ENCODE measurements at places on chromosomes 16 and 17.

DNA sequence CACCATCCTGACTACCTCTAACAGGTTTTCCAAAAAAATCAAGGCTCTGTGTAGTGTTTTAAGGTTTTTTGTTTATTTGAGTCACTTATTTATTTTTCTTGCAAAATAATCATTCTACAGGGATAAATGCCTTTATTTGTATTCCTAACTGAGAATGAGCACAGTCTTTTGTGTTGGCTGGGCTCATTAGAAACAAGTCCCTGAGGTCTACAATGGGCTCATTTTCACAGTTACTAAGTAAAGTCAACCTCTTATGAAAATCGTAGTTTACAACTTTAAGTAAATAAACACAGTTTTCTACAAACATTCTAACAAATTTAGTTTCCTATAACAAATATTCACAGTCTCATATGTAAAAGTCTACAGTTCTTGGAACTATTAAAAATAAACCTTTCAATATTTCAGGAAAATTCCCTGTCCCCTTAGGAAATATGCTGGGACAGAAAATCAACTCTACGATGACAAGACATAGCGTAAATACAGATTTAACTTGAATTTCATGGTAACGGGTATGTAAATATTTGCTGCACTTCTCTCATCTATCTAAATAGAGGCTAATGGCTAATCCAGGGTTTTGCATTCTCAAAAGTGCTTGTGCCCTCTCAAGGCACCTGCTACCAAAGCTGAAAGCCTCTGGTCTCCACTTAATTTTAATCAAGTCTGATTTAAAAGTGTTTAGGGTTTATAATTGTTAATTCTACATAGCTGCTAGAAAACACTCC, 31.5 kb upstream of the CDH5 start:
- DNase-seq: peak; percentile 68

DNA sequence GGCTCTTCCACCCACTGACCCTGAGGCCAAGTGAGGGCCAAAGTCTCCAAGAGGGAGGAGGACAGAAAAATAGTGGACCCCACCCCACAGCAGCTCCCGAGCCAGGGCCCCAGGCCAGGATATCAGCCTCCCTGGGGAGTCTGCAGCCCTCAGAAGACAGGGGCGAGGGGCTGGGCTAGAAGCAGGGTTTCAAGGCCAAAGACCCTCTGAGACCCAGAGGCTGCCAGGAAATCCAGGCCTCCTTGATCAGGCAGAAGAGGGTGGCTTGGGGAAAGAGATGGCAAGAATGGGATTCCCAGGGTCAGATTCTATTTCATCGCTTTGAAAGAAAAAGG, 156.1 kb downstream of the ZNF423 start:
- no peak for DNase-seq

- DNase-seq: peak; percentile 55
Observed at GRCh38 chr17:823501-823902, 41.3 kb downstream of the MRM3 start.

DNA sequence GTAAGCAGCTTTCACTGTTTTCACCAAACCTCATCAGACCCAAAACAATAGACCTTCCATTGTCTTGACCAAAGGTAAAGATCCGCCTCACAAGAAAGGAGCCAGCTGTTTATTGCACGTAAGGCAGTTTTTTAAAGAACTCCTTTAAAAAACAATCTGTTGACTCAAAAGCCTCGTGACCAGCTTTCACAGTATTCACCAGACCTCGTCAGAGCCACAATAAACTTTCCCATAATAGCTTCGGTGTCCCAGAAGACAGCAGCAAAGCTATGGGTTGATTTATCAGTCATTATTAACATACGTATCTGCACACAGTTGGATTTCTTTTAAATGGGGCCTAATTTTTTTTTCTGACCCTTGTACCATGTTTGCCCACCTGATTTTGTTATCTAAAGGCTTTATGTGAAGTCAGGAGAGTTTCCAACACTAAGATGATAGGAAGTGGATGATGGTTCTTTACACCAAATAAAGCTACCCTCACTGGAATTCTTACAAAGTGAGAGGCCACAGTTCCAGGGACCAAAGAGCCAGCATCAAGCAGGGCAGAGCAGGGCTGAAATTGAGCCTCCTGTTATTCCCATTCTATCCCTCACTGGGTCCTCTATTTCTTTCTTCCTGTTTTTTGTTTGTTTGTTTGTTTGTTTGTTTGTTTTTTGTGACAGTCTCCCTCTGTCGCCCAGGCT, 17.6 kb upstream of the HELZ start:
- no peak for DNase-seq

GRCh38 chr17:50058296-50058953, 2.5 kb downstream of the ITGA3 start:
- no peak for DNase-seq

DNA sequence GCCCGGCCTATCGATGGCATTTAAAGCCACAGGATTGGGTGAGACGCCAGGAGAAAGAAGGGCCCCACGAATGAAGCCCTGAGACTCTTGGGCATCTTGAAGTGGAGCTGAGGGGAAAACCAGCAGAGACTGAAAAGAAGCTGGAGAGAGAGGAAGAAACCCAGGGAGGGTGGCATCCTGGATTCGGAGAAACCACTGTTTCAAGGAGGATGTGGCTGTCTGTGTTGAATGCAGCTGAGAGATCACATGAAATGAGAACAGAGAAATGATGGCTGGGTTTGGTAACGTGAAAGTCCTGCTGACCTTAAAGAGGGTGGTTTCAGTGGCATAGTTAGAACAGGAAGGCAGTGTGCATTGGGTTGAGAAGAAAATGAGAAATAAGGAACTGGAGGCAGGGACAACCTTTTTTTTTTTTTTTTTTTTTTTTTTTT, 3.8 kb downstream of the TNFSF12 start:
- no peak for DNase-seq

DNA sequence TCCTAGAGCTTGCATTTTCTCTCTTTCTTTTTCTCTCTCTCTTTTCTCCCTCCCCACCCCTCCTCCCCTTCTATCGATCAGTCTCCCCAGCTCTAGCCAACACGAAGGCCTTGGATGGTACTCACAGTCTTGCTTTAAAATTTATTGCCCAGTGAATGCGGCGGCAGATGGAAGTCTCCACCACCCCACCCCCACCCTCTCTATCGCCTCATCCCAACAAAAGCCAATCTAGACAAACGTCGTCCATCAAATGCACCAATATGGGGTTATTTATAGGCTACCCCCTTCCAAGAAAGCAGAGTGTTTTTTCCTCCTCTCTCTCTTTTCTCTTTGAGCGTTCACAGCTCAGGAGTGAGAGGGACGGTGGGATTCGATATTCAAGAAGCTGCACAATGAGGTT, 10.5 kb upstream of the NGFR start:
- no peak for DNase-seq

DNA sequence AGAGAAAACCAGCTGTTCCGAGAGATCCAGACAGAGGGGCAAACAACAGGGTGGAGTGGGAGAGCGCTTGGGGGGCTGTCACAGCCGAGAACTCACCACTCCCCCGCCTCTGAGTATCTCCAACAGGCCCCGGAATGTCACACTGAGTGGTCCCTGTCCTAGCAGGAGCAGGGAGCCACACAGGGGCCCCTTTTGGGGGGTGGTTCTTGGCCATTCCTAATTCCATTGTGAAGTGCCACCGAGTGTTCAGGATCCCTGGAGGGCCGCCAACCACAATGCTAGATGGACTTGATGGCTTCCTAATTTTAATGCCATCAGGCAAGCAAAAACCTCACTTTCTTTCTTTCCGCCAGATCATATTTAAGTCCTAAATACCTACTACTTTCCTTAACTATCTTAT, 16.8 kb downstream of the ABCA3 start:
- DNase-seq: no peak

- no peak for DNase-seq
Observed at GRCh38 chr16:79162977-79163376, 437.6 kb downstream of the MAF start.

DNA sequence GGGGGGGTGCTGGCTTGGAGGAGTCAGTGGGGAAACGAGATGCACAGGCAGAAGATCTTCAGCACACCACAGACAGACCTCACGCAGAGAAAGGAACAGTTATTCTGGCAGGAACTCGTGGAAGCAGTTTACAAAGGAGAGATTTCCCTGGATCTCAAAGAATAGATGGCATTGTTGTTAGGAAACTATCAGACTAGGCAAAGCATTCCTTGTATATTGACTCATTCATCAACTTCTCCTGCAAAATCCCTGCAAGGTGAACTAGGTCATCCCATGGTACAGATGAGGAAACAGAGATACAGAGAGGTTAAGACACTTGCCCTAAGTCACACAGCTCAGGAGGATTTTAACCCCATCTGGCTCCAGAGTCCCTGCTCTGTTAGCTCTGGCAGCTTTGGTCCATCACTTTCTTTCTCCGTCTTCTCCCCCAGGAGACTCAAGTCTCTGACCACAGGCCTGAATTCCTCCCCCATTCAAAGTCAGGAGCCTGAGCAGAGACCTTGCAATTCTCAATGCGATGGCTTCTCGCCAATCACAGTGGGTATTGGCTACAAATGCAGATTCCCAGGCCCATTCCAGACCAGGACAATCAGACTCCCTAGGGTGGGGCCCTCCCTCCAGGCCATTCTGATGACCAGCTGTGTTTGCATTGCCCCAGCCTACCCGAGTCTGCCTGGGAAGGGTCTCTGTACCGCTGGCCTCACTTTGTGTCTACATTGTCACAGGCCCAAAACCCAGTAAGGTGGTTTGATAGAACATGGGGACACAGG, 56.4 kb downstream of the LITAF start:
- DNase-seq: no peak

GRCh38 chr16:1036726-1037393, 35.7 kb upstream of the SSTR5 start:
- DNase-seq: no peak

DNA sequence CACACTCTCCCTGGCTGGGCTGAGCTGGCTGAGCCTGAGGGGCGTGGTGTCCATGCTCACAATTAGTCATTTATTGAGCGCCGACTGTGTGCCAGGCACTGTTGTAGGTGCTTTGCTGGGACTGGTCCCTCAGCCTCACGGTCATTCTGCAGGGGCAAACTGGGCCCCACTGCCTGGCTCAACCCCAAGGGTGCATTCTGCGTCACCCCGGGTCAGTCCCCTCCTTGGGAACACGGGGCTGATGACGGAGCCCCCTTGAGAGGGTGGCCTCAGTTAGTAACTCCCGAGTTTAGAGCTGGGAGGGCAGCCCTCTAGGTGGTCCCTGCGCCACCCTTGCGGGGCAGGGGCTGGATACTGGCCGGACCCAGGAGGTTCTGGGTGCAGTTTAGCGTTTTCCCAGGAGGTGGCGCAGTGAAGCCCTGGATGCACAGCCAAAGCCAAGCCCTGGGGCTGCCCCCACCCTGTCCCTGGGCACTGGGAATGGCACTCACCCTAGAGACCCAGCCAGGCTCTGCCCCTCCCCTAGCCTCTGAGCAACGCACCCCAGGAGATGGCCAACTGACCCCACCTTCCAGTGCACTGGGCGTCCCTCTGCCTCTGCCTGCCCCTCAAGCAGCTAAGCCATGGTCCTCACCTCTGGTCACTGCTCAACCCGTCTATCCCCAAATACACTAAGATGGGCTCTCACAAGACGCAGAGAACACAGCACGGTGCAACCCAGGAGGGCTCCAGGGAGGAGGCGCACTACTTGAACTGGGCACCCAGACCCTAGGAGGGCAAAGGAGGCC, 243.2 kb upstream of the GSE1 start:
- DNase-seq: peak; percentile 35

DNA sequence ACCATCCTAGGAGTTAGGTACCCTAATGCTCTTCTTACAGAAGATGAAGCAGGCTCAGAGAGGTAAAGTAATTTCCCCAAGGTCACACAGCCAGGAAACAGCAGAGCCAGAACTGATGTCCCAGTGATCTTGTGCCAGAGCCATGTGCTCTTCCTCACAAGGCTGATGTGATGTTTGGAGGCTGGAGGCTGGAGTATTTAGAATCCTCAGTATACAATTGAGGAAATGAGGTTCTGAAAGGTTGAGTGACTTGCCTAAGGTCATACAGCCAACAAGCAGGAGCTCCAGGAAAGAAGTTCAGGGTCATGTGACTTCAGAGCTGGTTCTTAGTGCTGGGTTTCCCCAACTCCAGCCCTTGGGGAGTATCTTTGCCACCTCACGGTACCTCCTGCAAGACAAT, 18.5 kb downstream of the ITPRIPL2 start:
- no peak for DNase-seq

- DNase-seq: no peak
Observed at GRCh38 chr16:29644338-29644857, 18.6 kb upstream of the SPN start.

DNA sequence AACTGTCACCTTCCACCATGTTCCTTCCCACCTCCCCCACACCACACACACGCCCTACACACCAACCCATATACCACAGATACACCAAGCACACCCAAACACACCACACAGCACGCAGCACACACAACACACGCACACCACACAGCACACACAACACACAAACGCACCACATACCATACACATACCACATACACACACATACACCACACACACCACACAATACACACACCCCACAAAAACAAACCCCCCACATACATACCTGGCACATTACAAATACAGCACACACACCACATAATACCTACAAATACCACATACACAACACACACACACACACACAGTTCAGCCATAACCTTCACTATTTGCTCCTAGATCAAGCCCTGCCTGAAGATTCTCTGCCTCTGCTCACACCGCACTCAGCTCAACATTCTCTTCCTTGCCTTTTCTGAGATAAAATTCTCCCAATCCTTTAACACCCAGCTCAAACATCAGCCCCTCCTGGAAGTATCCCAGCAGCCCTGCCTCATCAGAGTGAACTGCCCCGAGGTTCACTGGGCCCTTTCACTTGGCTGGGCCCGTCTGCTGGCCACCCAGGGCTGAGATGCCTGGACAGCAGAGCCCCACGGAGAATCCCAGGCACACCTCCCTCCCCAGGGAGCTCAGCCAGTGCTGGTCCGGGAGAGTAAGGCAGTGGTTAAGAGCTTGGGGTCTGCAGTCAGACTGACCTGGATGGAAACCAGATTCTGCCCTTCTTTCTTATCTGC, 31.9 kb upstream of the CPNE2 start:
- DNase-seq: no peak

GRCh38 chr16:85544016-85544415, 69.1 kb upstream of the GSE1 start:
- DNase-seq: no peak

GRCh38 chr16:76943921-76944320, 247.1 kb upstream of the MON1B start:
- peak; percentile 29 for DNase-seq

DNA sequence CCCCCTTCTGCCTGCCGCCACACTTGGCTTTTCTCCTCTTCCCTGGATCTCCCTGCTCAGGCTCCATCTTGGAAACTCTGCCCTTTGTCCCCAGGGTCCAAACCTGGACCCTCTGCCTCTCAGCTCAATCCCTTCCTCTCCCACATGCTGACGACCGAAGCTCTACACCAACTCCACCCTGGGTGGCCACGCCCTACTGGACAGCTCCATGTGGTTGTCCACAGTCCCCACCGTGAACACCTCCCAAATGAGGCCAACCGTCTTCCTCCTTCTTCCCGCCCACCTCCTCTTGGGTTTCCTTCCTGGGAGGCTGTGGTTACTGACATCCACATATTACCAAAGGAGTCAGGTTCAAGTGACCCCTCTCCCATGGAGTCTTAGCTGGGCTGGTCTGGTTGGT, 22.6 kb upstream of the MLKL start:
- DNase-seq: no peak

- DNase-seq: no peak
Observed at GRCh38 chr16:2487903-2488531, 13.1 kb downstream of the TBC1D24 start.
